ENCODE measurements at places on chromosomes 7 and 10. TPM values are rescaled to one million over a fixed set of nuclear protein-coding genes. Genes with fewer than 3 reads are reported as not detected.

The ASB10 gene
- total RNA-seq = not detected

The GIMAP2 gene
- total RNA-seq = not detected

DNA sequence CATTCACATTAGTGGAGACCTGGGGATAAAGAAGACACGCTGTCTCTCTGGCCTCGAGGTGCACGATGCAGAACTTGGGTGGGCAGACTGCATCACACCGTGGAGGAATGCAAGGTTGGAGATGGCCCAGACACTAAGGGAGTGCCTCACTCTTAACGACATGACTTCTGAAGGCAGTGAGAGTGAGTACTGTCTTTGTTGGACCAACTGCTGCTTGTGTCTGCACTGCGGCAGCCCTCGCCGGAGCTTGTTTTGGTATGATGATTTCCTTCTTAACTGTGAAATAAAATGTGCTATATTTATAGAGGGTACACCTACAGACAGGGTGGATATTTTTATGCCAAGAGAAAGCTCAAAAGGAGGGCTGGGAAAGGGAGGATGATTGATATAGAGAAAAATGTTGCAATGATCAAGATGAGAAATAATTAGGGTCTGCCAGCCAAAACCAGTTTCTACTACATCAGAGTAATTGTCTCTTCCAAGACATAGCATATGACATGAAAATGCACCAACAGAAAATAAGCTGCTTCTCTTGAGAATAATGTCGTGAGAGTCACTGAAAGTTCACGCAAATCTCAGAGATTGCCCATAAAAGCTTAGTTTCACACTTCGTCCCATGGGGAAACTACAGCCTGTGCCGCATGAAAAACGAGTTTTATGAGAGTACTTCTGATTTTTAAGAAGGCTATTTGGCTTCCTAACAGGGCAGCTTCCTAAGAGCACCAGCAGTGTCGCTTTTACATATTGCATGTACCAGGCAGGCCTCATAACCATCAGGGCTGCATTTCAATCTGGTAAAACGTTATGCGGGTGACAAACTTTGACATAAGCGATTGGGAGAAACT lies 127.1 kb downstream of the TAX1BP1 start:
- no peak overlapping the region for H3K4me3 ChIP-seq
- H3K4me1 ChIP-seq = peaks cover 8% of the 10 kb centered on the region
- no peaks in the 10 kb centered on the region for H3K27me3 ChIP-seq
- no peaks in the 10 kb centered on the region for H3K36me3 ChIP-seq

DNA sequence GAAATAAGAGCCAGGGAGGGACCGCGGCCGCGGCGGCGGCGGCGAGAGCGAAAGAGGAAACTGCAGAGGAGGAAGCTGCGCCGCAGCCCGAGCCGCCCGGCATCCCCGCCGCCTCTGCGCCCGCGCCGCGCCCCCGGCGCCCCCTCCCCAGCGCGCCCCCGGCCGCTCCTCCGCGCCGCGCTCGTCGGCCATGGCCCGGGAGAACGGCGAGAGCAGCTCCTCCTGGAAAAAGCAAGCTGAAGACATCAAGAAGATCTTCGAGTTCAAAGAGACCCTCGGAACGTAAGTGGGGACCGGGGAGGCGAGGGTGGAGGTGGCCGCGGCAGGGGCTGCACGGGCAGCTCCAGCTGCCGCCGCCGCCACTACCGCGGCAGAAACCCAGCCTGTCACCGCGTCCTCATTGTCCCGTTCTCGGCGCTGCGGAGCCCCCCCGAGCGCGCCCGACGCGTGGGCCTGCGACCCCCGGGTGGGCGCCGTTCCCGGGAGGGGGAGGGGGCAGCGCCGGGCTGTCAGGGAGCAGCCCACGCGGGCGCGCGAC lies 351 bp downstream of the CAMK1D start:
- no peaks in the 10 kb centered on the region for H3K36me3 ChIP-seq
- H3K4me1 ChIP-seq = peaks cover 19% of the 10 kb centered on the region
- no peak for DNase-seq
- H3K4me3 ChIP-seq = peak overlapping the region; percentile 96
- peak overlapping the region; percentile 64 for H3K27ac ChIP-seq
- peaks cover 2% of the 10 kb centered on the region for H3K27me3 ChIP-seq

- H3K27me3 ChIP-seq = no peaks in the 10 kb centered on the region
- peak; percentile 100 for DNase-seq
- peaks cover 13% of the 10 kb centered on the region for H3K4me1 ChIP-seq
- peak overlapping the region; percentile 76 for H3K27ac ChIP-seq
- no peak overlapping the region for H3K4me3 ChIP-seq
- no peaks in the 10 kb centered on the region for H3K36me3 ChIP-seq
These were observed 121.9 kb upstream of the AKR1E2 start for GRCh38 chr10:4704034-4704545.
